ENCODE measurements at places on chromosomes 1 and 21.

- no peak for DNase-seq
These were observed 90.8 kb upstream of the TMPRSS2 start for GRCh38 chr21:41598561-41599431.

- no peak for DNase-seq
These were observed 608.5 kb downstream of the SMYD3 start for GRCh38 chr1:245898581-245898980.

- DNase-seq: no peak
These were observed 3.6 kb downstream of the CTBS start for GRCh38 chr1:84570436-84571149.

DNA sequence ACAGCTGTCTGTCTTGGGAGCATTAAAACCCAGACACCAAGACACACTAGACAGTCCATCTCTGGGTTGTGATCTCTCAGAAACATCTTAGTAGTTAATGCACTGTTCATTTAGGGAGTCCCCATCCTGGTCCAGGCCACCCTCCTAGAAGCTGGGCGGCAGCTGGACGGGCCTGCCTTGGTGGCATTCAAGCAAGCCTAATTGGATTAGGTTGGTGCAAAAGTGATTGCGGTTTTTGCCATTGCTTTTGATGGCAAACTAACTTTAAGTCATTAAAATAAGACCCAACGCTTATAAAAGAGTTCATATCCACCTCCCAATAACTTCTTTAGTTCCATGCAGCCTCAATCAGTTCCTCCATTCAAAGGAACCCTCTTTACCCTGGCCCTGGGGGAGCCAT lies 21.7 kb downstream of the ATP5PO start:
- no peak for DNase-seq

DNA sequence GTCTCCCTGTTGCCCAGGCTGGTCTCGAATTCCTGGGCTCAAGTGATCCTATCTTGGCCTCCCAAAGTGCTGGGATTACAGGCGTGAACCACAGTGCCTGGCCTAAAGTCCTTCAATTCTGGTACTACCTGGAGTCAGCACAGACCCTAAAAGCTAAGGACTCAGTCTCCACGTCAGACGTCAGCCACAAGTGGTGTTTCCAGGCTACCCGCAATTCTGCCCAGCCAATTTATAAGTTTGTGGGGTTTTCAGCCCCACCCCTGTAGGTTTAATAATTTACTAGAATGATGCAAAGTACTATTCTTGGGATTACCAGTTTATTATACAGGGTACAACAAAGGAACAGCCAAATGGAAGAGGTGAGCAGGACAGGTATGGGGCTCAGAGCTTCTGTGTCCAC lies 10.6 kb upstream of the DIP2A start:
- DNase-seq: no peak

DNA sequence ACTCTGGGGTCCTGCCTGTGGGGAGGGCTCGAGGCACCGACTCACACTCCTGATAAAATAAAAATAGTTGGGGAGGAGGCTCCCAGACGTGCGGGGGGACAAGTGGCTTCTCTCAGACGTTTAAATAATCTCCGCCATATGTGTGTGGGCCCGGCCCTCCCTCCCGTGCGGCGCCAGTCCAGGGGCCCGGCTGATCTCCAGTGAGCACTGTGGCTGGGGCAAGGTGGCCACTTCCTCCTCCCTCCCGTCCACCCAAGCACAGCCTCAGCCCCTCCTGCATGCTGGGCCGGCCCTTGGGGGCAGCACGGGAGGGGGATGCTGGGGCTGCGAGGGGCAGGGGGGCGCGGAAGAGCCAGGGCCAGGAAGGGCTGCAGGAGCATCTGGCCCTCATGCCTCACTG lies 4.0 kb upstream of the PLCH2 start:
- no peak for DNase-seq

- DNase-seq: peak; percentile 50
These were observed 209.7 kb upstream of the VAMP3 start for GRCh38 chr1:7561331-7561921.

DNA sequence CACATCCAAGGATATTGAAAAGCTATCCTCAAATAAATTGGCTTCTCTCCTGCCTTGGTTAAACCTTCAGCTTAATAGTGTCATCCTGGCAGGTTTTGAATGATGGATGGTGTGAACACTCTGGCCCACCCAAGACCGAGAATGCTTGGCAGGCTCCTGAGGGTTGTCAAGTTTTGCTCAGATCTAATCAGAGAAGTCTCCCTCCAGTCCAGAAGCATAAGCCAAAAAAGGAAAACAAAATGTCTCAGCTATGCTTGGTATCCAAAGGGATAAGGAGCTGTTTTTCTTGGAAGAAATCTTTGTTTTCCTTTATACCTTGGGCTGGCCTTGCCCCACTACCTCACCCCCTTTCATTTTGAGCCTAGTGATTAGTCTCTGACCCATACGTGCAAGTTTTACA lies 172.7 kb downstream of the CRB1 start:
- DNase-seq: no peak

GRCh38 chr21:29481641-29482040 lies 182.9 kb downstream of the BACH1 start:
- no peak for DNase-seq

DNA sequence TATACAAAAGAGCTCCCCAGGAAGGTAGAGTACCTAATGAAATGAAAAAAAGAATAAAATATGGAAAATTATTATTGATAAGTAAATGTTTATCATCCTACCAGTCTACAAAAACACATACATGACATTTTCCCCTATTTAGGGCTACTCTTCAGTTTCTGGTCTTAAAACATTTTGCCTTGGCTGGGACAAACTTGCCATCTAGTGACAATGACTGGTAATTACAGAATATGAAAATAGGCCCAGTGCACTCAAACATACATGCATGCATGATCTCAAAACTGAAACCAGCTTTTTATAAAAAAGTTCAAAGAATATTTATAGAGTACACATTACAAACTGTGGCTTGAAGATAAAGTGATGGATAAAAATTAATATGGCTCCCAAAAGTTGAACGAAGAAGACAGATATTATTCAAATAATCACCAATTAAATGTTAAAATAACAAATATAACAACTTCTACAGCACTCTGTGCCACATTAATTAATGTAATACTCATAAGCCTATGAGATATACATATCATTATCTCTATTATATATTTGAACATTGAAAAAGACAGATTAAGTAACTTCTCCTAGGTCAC lies 10.5 kb upstream of the RNPC3 start:
- DNase-seq: peak; percentile 71

DNA sequence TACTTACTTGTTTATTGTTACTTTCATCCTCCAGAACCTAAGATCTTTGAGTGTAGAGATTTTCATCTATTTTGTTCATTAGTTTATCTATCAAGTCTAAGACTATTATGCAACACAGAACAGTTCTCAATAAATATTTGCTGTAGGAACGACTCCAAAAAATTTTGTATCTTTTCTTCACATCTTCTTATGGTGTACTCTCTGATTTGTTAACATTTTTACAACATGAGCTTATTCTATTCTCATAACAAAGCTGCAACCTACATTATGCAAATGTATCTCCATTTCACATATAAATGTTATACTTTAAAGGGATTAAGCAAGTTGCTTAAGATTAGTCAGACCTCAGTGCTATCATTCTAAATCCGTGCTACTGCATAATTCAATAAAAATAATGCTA lies 514.2 kb upstream of the ZP4 start:
- no peak for DNase-seq

- DNase-seq: no peak
These were observed 213.5 kb upstream of the MAP1LC3C start for GRCh38 chr1:242212401-242212800.

DNA sequence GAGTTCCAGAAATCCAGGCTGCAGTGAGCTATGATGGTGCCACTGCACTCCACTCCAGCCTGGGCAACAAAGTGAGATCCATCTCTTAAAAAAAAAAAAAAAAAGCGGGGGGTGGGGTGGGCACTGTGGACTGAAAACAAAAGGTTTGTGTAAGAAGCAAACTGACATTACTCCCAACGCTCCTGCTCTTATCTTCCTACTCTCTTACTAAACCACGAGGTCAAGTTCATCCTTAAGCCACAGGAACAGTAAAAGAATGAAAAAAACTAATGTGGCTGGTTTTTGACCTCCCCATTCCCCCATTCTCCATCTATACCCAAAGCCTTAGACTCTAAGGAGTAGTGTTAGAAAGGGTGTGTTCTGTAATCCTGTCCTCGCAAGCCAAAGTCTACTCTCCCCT lies 30.8 kb downstream of the TFAP2E start:
- no peak for DNase-seq

DNA sequence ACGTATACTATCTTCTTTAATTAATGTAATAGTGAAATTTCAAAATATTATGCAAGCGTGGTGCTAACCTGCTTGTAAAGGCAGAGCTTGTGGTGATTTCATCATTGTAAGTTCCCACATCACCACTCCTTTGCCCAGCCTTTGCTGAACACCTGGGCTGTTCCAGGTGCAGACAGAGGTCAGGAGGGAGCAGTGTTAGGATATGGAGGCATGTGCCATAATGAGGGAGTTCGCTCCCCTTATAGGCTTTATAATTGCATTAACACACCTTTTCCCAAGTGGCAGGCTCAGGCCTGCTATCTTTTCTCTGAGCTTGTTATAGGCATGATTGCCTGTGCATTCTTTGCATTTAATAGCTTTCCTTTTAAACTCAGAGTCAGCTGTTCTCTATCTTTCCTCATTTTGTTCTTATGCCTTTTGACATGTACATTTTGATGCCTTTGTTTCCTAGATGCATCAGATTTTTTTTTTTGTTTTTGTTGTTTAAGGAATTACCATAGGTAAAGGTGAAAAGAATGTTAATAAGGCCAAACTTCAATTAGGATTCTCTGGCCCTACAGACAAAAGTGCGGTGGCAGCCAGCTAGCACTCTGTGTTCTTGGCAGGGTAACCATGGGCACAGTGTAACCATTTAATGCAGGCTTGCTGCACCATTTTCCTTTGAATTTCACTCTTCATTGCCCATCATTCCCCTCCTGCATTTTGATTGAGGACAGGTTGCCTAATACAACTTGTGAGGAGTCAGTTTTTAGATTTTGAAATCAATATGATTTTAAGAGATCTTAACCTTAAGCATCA lies 12.6 kb downstream of the NPL start:
- DNase-seq: no peak

DNA sequence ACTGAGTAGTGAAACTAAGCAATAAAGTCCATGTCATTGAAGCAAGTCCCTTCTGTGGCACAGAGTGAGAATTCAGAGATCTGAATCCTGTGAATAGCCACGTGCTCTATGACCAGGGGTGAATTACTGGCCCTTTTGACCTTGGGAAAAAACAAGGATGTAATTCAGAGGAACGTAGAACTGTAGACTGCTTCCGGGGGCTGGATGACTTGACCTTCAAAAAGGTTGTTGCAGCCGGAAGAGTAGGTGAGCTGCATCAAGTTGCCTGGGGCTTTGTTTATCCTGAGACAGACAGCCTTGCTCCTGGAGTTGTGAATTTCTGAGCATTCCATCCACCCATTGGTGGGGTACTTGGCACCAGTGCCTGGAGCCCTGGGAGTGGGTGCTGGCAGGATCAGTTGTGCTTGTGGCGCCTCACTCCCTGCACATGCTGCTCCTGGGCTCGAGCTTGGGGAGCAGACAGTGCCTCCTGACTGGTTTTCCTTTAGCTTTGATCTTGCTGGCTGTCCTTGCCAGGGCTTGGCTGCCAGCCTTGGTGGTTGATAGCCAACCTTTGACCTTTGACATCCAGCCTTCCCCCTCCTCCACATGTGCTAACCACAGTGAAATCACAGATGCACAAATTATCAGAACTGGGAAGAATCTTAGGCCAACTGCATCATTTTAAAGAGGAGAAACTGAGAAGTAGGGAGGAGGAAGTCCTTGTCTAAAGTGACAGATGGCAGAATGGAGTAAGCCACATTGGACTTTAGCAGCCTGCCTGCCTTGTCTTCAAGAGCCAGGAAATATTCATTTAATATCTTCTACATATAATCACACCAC lies 16.2 kb upstream of the MYOG start:
- no peak for DNase-seq

GRCh38 chr1:9890224-9890731 lies 19.8 kb downstream of the CTNNBIP1 start:
- no peak for DNase-seq

DNA sequence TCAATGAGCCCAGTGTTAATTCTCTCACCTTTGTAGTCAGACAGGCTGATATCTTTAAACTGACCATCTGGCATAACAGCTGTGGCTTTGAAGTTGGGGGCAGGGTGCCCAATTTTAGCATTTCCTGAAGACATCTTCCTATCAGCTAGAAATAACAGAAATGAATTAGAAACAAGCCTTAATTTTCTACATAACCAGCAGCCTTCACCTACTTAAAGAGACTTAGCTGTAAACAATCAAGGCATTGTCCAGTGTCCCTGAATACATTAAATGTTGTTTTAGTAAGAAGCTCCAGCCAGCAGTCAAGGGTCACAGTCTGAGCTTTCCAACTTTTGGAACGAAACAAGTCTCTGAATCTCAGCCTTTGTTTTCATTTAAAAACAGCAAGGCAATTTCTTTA lies 2.8 kb downstream of the PRDX1 start:
- DNase-seq: no peak

GRCh38 chr1:15948595-15949452 lies 27.1 kb downstream of the ZBTB17 start:
- DNase-seq: no peak

DNA sequence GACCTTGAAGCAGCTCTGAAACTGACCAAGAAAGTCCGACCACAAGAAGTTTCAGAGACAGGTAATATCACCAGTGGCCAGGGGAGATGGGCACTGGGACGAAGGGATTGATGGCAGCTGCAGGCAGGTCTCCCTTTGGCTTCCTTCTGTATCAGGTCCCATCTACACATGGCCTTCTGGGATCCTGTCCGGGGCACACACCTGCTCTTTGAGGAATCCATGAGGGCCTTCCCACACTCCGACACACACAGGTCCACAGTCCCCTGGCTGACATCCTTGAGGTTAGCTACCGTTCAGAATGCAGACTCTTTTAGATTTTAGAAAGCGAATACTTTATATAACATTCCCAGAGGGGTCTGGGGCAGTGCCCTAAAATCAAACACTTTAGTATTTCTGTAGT lies 26.5 kb upstream of the TMEM125 start:
- no peak for DNase-seq

GRCh38 chr1:191022856-191023255 lies 545.2 kb upstream of the BRINP3 start:
- DNase-seq: no peak

GRCh38 chr1:80925130-80925805 lies 875.5 kb upstream of the ADGRL2 start:
- no peak for DNase-seq

GRCh38 chr1:247198781-247199180 lies 27.0 kb upstream of the ZNF124 start:
- no peak for DNase-seq

GRCh38 chr1:231921646-231922345 lies 295.2 kb downstream of the DISC1 start:
- no peak for DNase-seq

- peak; percentile 26 for DNase-seq
These were observed 8.6 kb downstream of the PRKACB start for GRCh38 chr1:84152649-84153056.

DNA sequence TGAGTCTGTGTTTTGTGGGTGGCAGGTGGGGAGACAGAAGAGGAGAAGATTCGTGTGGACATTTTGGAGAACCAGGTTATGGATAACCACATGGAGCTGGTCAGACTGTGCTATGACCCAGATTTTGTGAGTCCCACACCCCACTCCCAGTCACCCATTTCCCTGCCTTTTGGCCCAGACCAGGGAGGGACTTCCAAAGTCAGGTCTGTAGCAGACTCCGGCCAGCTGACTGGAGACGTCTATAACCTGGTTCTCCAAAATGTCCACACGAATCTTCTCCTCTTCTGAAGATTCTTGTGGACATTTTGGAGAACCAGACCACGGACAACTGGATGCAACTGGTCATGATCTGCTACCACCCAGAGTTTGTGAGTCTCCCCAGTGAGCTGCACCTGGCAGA lies 1.6 kb downstream of the GSTM5 start:
- DNase-seq: no peak

All from hematopoietic multipotent progenitor cell treated with erythropoietin and hydrocortisone succinate and interleukin-3 and kit ligand, for 6 days (in vitro differentiated cells).